Stimulated activated CD4-positive, alpha-beta T cell treated with anti-CD3 and anti-CD28 coated beads, Interleukin-4, amount 100 ng/mL, for 48 hours (primary cell): ENCODE measurements at places on chromosomes 6 and 20.

DNA sequence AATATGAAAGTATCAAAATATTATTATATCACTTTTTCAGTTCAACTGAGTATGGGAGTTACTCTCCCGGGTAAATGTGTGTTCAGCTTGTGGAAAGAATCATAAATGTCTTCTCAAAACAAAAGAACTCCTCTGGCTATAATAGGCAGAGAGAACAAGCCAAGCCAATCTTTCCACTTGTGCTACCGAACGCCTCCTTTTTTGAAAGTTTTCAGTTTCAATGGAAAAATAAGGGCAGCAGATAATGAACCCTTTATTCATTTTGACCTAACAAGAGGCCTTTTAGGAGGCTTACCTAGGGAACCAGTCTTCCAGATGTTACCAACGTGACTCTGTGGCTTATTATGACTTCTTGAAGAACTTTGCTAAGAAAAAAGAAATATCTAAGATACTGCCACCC is 67.5 kb downstream of the PDE7B start:
- DNase-seq: no peak

GRCh38 chr20:53750827-53751619 is 157.4 kb upstream of the ZNF217 start:
- no peak for DNase-seq

DNA sequence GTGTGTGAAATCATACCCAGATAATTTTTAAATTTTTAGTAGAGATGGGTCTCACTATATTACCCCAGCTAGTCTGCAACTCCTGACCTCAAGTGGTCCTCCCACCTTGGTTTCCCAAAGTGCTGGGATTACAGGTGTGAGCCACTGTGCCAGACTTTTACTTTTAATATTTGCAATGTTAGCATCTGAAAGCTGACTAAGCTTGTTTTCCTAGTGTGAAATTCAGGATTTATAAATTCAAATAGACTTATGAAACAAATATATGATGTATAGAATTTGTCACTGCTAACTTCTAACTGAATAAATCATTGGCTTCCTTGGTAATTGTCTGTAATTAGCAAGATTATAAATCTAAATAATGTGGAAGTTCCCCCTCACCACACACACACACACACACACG is 58.8 kb upstream of the SLC22A23 start:
- DNase-seq: no peak

DNA sequence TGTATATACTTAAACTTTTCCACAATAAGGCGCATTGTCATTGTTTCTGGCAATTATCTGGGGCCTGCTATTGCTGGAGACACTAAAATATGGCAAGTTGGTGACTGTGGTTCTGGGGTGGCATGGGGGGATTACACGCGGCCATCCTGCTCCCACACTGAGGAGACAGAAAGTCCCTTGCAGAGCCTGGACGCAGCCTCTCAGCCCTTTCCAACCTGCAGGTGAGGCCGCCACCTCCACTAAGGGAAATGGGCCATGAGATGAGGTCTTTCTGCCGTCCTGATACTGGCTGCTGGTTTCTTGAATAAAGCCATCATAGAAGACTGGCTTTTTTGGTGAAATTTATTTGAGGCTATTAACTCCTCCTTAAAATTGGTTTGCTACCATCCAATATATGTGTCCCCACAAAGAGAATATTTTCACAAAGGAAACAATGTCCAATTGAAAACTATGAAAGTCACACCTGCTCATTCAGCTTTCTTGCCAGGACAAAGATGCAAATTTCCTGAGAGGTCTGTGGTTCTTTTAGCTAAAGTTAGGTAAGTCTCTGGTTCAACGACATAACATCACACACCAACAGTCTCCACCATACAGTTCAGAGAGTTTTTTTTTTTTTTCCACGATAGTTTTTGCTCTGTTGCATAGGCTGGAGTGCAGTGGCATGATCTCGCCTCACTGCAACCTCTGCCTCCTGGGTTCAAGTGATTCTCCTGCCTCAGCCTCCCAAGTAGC is 13.0 kb downstream of the TXNDC5 start:
- no peak for DNase-seq

GRCh38 chr6:158058171-158058651 is 76.5 kb downstream of the SYNJ2 start:
- DNase-seq: no peak

GRCh38 chr6:134082191-134082590 is 29.8 kb upstream of the SLC2A12 start:
- no peak for DNase-seq
